HepG2 (cell line): ENCODE measurements at places on chromosomes 16 and 17.
A peak's percentile ranks its signal among the peaks of the same experiment; 100 is the strongest.

DNA sequence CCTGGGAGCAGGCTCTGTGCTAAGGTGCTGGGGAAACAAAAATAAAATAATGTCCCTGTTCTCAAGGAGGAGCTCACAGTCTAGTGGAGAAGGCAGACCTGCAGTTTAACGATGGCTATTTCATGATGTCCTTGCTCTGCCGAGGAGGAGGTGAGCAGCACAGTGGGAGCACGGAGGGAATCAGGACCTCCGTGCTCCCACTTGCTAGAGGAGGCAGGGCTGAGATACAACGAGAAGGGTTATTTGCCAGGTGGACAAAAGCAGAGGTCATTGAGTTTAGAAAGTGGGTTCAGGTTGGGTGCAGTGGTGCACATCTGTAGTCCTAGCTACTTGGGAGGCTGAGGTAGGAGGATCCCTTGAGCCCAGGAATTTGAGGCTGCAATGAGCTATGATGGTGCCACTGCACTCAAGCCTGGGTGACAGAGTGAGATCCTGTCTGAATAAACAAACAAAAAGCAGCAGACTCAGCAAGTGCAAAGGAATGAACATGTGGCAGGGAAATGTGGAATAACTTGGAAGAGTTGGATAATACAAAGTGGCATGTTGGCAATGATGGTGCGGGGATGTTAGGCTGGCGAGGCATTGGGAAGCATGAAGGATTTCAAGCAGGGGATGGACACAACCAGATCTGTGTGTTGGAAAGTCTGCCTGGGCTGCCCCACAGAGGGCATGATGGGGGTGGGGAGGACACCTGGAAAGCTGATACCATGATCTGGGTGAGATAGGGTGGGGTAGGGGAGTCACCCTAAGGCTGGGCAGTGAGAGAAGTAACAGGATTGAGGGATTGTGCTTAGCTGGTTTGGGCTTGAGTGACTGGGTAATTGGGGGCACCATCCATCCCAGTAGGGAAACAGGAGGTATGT lies 12.8 kb upstream of the TNS4 start:
- DNase-seq, result no peak

GRCh38 chr17:43823350-43824084 lies 9.4 kb downstream of the MPP3 start:
- no peak for DNase-seq

- no peak for DNase-seq
These were observed 148.3 kb downstream of the CDH8 start for GRCh38 chr16:61887903-61888302.

GRCh38 chr17:8494021-8494420 lies 58.3 kb downstream of the NDEL1 start:
- no peak for DNase-seq

GRCh38 chr17:69870751-69871199 lies 204.2 kb upstream of the KCNJ16 start:
- no peak for DNase-seq

- DNase-seq, result peak; percentile 35
These were observed 43.6 kb downstream of the NFATC3 start for GRCh38 chr16:68128577-68129305.

GRCh38 chr17:77432742-77433141 lies 292.0 kb downstream of the SEC14L1 start:
- no peak for DNase-seq

GRCh38 chr16:20901436-20902112 lies 1.0 kb downstream of the LYRM1 start:
- DNase-seq, result peak; percentile 55

GRCh38 chr17:48552466-48553189 lies 7.7 kb upstream of the HOXB2 start:
- DNase-seq, result no peak
